Glutamatergic neuron (in vitro differentiated cells): ENCODE measurements at places on chromosomes 2 and 18. TPM values are rescaled to one million over a fixed set of nuclear protein-coding genes. Genes with fewer than 3 reads are reported as not detected.
A peak's percentile ranks its signal among the peaks of the same experiment; 100 is the strongest.

The MPP4 gene
- 0.25 TPM for total RNA-seq

The SPDYA gene
- 0.81 TPM for total RNA-seq

The CRIM1 gene
- total RNA-seq: 35.7 TPM

The TMEM247 gene
- not detected for total RNA-seq

DNA sequence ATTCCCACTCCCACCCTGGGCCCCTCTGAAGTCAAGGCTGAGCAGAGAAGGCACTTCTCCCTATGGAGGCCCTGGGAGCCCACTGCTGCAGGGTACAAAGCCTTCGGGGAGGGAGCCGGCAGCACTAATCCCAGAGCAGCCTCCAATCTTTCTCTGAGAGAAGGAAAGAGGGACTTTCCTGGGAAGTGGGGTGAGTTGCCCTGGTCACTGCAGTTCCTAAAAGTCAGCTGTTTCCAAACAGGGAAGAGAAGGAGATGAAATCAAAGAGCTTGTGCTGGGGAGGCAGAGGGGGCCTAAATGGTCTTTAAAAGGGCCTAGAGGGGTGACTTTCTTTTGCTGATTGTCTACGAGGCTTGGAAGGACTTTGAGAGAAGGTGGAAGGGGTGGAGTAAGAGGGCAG, 264.7 kb downstream of the TNS1 start:
- no peak for DNase-seq

DNA sequence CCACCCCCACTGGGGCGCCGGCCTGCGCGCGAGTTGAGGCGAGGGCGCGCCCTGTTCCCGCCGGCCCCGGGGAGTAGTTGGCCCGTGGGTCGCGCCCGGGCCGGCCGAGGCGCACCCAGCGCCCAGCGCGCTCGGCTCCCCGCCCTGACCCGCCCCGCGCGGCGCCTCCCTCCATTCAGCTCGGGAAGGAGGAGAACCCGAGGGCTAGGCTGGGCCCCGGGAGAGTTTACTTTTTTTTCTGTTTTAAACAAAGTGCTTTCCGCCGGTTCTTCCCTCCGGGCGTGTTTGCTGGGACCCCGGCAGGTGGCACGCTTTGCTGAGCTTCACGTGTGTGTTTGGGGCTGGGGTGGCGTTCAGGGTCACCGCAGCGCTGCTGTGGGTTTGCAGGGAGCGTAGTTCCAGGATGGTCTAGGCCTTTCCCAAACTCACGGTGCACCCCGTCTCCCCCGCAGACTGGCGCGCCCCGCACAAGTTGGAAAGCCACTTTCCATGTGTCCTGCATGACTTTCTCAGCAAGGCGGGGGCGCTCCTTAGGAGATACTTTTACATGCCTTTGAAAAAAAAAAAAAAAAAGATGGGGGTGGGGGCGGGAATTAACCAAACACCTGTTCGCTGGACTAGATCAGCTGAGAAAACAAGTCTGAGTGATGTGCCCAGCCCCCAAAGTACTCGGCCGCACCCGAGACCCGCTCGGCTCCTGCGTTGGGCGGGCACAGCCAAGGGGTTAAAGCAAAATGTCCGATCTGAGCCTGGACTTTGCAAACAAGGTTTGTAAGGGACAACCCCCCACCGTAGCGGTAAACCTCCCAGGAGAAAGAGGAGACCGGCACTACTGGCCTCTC, 825 bp downstream of the ITGA6 start:
- DNase-seq: peak; percentile 30

DNA sequence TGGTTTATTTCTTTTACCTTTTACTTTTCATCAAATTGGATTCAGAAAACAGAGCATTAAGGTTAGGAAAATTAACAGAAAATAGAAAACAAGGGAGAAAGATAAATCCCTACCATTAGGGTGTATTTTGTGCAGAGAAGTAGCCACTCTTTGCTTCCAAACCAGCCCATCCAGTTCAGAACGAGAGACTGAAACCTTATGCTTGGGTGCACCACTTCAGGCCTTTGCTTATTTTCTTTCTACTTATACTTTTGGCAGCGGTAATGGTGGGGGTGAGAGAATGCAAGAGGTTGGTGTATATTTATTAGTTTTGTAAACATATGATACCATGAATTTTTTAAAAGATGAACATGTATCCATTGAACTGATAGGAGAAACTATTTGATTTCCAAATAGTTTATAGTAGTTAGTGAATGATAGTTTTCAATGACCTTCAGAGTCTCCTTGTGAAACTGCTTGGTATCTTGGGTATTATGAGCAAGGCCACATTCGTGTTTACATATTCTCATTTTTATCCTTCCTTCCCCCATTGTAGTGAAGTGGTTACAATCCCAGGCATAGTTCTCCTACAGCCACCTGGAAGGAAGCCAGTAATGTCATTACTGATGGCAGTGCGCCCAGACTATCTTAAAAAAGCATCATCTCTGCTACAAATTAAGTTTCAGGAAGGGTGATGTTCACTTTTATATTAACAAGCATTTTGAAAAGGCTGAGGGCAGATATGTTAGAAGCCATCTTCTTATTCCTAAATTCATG, 60.8 kb downstream of the MFSD6 start:
- no peak for DNase-seq

DNA sequence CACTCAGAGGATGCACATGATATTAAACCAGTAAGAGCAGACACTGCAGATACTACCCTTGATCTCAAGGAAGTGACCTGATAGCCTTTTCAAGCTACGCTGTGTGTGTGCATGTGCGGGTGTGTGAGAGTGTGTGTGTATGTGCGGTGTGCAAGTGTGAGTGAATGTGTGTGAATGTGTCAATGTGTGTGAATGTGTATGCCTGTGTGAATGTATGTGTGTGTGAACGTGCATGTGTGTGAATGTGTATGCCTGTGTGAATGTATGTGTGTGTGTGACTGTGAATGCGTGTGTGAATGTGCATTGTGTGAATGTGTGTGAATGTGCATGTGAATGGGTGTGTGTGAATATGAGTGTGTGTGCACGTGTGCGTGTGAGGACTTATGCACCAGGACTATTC, 53.8 kb downstream of the KCNG2 start:
- no peak for DNase-seq

DNA sequence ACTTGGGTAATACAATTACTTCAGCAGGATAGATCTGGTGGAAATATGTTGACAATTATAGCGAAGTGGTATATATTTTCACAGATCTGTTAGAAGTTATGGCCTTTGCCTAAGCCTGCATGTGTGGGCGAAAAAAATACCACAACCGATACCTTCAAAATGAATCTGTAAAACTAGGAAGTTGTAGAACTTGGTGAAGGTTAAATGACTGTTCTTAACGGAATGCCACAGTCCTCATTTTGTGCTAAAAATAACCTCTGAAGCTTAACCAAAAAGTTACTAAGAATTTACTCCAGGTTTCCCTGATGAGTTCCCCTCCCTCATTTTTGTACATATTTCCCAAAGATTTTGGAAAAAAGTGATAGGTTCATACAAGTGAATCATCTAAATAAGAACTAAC, 550.7 kb downstream of the THSD7B start:
- no peak for DNase-seq

DNA sequence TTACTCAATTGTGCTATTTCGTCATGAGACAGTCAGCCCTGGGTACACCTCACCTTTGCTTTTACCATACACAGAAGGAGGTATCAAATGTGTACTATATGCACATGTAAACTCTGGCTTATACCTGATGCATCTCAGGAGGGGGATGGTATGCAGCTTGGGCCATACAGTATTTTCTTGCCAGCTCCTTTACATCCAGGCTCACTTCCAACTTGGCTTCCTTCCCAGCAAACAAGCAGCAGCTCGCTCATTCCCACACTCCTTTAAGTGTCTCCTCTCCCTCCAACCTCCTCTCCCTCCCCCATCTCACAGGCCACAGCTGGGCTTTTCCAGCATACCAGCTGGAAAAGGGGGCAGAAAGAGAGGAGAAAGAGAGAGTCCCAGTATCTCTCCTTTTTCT, 9.6 kb downstream of the MARCHF4 start:
- DNase-seq: no peak

GRCh38 chr2:53572696-53573095, 194.9 kb upstream of the CHAC2 start:
- DNase-seq: no peak
